ENCODE measurements at places on chromosomes 3 and 15. TPM values are rescaled to one million over a fixed set of nuclear protein-coding genes. Genes with fewer than 3 reads are reported as not detected.

The ASB14 gene
- total RNA-seq: not detected

The CKMT1A gene
- total RNA-seq: not detected

GRCh38 chr3:176479248-176479647, 718.0 kb downstream of the TBL1XR1 start:
- no peak for DNase-seq

- DNase-seq: no peak
Measured at GRCh38 chr15:81043935-81044575, 43.3 kb downstream of the TLNRD1 start.

DNA sequence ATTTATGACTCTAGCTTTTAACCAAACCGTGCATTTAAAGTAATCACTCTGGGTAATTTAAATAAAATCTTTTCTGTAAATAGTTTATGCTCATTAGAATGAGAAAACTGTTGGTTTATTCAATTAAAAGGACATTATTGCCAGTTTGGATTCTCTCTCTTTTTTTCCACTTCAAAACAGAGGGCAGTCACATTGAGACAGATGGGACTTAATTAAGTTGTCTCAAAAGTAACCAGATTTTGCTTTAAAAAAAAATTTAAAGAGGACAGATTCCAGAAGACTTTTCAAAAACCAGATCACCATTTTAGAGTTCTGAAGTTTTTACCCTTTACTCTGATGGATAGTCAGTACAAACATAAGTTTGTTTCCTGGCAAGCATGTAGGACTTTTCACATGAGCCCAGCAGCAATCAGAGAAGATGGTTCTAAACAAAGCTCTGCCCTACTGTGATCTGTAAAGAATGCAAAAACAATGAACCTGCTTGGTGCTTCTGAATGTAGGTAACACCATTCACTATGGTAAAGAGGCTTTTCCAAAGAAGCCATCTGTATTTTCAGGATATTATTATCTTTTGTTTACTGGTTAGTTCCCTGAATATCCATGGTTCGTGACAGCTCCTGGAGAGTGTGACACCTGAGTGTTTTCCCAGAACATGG, 136.2 kb downstream of the LRTM1 start:
- no peak for DNase-seq

- no peak for DNase-seq
Measured at GRCh38 chr3:43411429-43411828, 125.1 kb downstream of the SNRK start.

GRCh38 chr3:29451920-29452319, 171.0 kb downstream of the RBMS3 start:
- DNase-seq: no peak

GRCh38 chr3:158103081-158103886, 2.9 kb downstream of the SHOX2 start:
- DNase-seq: no peak

Data from IMR-90 (cell line).